ENCODE measurements at places on chromosomes 7 and 10.

DNA sequence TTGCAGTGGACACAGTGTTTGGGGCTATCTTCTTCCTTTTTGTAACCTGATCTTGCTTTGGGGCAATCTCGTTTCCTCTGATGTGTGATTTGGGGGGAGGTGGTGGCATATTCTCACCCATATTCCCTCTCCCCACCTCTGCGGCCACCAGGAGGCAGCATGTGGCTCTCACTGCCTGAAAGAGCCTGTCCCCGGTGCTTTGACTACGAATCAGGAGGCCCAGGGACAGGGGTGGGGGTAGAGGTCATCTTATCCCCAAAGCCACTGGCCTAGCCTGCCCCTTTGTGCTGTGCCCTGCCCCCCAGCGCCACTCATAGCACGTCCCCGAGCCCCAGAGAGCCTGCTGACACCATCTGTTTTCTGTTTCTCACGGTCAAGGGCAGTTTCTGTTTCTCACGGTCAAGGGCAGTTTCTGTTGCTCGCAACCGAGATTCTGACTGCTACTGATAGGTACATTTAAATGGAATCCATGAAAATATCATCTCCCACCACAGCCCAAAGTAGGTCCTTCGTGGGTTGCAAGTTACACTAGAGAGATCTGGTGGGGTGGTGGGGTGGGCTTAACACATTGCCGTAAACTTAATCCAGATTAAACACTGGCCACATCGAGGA lies 28.2 kb downstream of the PHYH start:
- peak; percentile 13 for DNase-seq

GRCh38 chr7:117216010-117216409 lies 106.8 kb downstream of the WNT2 start:
- DNase-seq, result no peak

DNA sequence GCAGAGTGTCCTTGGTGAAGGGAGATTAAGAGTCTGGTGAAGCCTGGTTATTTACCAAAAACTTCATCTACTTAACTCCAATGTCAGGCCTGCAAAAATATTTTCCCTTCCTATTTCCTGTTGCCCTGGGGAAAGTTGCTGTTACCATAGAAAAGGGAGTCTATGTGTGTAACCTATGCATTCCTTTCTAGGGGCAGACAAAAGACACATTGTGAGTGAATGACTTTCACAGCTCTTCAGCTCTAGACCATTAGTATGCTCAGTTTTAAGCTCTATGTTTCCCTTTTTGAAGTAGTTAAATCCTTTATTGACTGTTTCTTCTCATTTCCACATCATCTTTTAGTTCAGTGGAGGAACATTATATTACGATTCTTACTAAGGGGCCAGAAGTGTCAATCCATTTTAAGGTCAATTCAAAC lies 45.6 kb upstream of the SGCE start:
- DNase-seq, result peak; percentile 31

DNA sequence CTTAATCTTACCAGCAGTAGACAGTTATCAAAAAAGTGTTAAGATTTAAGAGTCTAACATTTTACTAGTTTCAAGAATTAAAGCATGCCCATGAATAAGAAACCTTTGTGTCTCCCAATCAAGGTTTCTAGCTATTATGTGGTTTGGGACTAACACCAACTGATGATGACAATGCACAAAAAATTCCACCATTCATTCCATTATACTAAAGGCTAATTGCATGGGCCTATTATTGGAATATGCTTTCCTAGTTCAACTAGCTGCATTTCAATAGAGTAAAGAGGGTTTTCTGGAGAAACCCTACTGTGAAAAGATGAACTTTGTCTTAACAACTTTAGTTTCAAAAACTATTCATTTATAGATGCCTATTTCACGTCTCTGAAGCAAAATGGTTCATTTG lies 44.6 kb downstream of the UBE2H start:
- peak; percentile 63 for DNase-seq

GRCh38 chr10:108787932-108788331 lies 1135.4 kb downstream of the XPNPEP1 start:
- DNase-seq, result peak; percentile 32

DNA sequence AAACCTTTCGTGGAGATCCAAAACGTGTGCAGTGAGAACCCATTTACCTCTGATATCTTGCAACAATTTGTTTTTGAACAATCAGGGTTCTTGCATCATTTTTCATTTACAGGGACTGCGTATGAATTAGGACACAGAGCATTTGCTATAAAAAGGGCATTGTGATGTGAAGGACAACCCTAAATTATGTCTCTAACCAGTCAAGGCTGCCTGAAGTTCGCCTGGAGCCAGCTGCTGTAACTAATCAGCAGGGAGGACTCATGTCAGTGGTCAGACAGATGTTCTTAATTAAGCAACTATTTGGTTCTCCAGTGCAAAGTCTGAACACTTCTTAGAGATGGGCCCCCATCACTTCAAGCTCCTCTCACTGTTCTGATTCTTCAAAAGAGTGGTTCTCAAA lies 674.8 kb downstream of the KCNMA1 start:
- peak; percentile 74 for DNase-seq

- DNase-seq, result no peak
Observed at GRCh38 chr7:82859106-82859850, 303.4 kb downstream of the PCLO start.

Data from AG08395 (cell line).